ENCODE measurements at places on chromosomes 12 and 14.

DNA sequence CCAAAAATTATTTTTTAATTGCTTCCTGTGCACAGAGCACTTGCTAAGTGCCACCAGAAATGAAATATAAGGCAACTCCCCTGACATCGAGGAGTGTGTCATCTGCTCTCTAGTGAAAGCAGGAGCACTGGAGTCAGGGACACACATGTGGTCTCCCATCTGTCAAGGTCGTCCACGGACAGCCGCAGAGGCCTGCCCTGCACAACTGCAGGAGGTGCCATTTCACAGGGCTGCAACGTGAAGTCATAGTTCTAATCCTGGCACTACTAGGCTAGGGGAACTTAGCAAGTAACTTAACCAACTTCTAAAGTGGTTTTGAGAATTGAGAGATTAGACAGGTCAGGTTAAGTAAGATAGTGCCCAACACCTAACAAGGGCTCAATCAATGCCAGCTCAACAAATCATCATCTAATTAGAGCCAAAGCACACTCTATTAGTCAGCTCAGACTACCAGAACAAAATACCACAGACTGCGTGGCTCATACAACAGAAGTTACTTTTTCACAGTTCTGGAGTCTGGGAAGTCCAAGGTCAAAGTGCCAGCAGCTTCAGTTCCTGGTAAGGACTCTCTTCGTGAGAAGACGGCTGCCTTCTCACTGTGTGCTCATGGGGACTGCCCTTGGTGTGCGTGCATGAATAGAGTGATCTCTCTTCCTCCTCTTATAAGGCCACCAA, 30.7 kb downstream of the FOXN3 start:
- H3K27me3 ChIP-seq: no peaks in the 10 kb centered on the region
- no peak for DNase-seq
- no peak overlapping the region for H3K27ac ChIP-seq
- H3K4me1 ChIP-seq: no peaks in the 10 kb centered on the region
- no peaks in the 10 kb centered on the region for H3K36me3 ChIP-seq

DNA sequence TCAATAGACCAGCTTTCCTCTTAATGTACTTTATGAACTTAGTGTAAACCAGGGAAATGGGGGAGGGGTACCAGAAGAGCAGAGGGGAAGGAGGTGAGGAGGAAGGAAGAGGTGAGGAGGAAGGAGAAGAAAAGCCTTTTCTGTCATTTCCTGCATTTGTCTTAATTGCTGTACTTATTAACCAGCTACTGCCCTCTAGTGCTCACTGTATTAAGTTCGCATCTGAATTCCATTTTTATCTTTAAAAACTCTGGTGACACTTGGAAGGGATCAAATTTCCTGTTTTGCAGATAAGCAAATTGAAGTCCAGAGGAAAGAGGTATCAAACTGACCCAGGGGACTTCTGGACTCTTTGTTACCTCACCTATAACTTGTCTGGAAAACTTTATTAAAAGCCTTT, 22.2 kb downstream of the MANSC1 start:
- H3K27me3 ChIP-seq: no peaks in the 10 kb centered on the region
- DNase-seq: no peak
- no peaks in the 10 kb centered on the region for H3K36me3 ChIP-seq

GRCh38 chr12:106292339-106292738, 10.2 kb upstream of the TCP11L2 start:
- no peaks in the 10 kb centered on the region for H3K4me1 ChIP-seq
- no peaks in the 10 kb centered on the region for H3K36me3 ChIP-seq
- no peak for DNase-seq
- H3K27ac ChIP-seq: no peak overlapping the region

DNA sequence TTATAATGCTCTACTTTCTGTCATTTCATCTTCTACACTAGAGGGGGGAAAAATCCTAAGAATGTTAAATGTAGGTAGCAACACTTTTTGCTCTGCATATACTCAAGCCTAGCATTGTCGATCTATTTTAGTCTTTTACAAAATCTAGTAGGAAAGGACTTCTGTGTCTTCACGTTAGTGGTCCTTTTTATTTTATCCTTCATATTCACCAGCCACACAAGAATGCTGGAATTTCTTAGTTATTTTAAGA, 253.0 kb upstream of the FLRT2 start:
- no peaks in the 10 kb centered on the region for H3K27me3 ChIP-seq
- DNase-seq: no peak
- H3K4me1 ChIP-seq: no peaks in the 10 kb centered on the region
- H3K27ac ChIP-seq: no peak overlapping the region
- no peak overlapping the region for H3K4me3 ChIP-seq
- no peaks in the 10 kb centered on the region for H3K36me3 ChIP-seq

- H3K27me3 ChIP-seq: no peaks in the 10 kb centered on the region
- no peak for DNase-seq
- H3K36me3 ChIP-seq: peaks cover 5% of the 10 kb centered on the region
Measured at GRCh38 chr12:123941624-123942237, 30.9 kb downstream of the CCDC92 start.

GRCh38 chr12:99128246-99128802, 483.2 kb downstream of the APAF1 start:
- H3K27ac ChIP-seq: no peak overlapping the region
- no peak overlapping the region for H3K4me3 ChIP-seq
- no peaks in the 10 kb centered on the region for H3K4me1 ChIP-seq

- H3K27ac ChIP-seq: no peak overlapping the region
- no peaks in the 10 kb centered on the region for H3K27me3 ChIP-seq
- H3K36me3 ChIP-seq: no peaks in the 10 kb centered on the region
- no peak for DNase-seq
- no peak overlapping the region for H3K4me3 ChIP-seq
Measured at GRCh38 chr14:75214558-75214957, 38.1 kb upstream of the TMED10 start.

DNA sequence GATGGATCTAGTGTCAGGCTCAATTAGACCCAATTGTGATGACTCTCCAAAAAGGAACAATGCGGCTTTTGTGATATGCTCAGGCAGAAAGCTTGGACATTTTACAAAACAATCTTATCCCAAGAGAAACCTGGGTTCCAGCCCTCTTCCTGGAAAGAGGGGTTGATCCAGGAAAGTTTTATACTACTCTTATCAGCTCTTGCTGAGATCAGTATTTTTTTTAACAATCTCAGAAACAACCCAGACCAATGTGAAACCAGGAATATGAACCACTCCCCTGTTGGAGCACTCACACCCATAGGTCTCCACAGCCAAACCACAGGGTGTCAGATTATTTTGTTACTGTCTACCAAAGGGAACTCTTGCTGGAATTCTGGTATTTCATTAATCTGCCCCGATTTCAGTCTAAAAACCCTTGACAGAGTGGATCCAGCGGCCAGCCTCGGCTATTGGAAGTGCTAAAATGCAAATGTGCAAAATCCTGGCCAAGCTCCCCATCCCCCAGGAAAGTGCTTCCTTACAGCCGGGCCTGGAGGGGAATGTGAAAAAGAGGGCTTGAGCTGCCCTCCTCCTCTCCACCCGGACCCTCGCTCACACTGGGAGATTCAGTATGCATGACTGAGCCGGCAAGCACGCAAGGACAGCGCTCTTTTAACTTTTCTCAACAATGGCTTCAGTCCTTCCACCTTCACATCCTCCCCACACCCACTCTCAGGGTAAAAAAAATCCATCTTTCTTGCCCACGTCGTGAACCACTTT, 4.0 kb downstream of the FBXL14 start:
- no peak for DNase-seq
- H3K4me3 ChIP-seq: no peak overlapping the region
- peaks cover 29% of the 10 kb centered on the region for H3K4me1 ChIP-seq
- no peak overlapping the region for H3K27ac ChIP-seq
- H3K36me3 ChIP-seq: no peaks in the 10 kb centered on the region

DNA sequence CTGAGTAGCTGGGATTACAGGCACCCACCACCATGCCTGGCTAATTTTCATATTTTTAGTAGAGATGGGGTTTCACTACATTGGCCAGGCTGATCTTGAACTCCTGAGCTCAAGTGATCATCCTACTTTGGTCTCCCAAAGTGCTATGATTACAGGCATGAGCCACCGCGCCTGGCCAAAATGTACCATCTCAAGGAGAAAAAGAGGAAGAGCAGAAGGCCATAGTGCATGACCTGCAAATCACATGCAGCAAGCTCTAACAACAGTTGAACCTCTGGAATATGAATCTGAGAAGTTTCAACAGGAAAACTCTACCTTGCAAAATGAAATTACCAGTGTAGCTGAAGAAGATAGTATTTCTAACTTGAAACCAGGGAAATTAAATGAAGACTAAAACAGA, 17.1 kb upstream of the SERPINA1 start:
- no peak overlapping the region for H3K27ac ChIP-seq
- H3K36me3 ChIP-seq: no peaks in the 10 kb centered on the region
- H3K4me3 ChIP-seq: no peak overlapping the region
- DNase-seq: no peak
- no peaks in the 10 kb centered on the region for H3K27me3 ChIP-seq

GRCh38 chr12:78036874-78037273, 206.2 kb downstream of the NAV3 start:
- no peak overlapping the region for H3K4me3 ChIP-seq
- no peaks in the 10 kb centered on the region for H3K4me1 ChIP-seq
- DNase-seq: no peak
- H3K36me3 ChIP-seq: no peaks in the 10 kb centered on the region
- H3K27me3 ChIP-seq: no peaks in the 10 kb centered on the region
- no peak overlapping the region for H3K27ac ChIP-seq

DNA sequence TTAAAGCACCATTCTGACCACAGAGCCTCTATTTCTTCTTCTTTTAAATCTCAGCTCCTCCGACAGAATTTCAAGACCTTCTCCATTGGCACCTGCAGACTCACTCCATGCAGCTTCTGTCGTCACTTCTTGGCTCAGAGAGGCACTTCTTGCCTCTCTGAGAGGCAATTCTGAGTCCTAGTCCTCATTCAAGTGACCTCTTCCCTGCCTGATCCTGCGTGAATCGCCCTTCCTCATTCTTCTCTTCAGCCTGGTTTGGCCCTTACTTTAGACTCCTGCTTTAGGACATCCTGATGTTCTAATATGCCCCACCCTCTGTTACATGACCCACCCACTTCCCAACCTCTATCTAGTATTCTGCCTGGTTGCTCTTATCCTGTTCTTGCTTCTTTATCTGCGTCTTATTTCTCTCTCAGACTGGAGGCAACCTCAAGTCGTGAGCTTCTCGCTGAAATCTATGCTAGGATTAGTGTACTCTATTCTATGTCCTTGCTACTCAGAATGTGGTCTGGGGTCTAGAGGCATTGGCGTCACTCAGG, 55.6 kb upstream of the CISTR start:
- H3K36me3 ChIP-seq: no peaks in the 10 kb centered on the region
- no peak overlapping the region for H3K4me3 ChIP-seq
- no peak for DNase-seq
- H3K27me3 ChIP-seq: peaks cover 3% of the 10 kb centered on the region
- H3K27ac ChIP-seq: no peak overlapping the region

- H3K27me3 ChIP-seq: no peaks in the 10 kb centered on the region
- H3K27ac ChIP-seq: no peak overlapping the region
- H3K36me3 ChIP-seq: no peaks in the 10 kb centered on the region
Measured at GRCh38 chr12:109309381-109310246, 530 bp upstream of the FOXN4 start.

DNA sequence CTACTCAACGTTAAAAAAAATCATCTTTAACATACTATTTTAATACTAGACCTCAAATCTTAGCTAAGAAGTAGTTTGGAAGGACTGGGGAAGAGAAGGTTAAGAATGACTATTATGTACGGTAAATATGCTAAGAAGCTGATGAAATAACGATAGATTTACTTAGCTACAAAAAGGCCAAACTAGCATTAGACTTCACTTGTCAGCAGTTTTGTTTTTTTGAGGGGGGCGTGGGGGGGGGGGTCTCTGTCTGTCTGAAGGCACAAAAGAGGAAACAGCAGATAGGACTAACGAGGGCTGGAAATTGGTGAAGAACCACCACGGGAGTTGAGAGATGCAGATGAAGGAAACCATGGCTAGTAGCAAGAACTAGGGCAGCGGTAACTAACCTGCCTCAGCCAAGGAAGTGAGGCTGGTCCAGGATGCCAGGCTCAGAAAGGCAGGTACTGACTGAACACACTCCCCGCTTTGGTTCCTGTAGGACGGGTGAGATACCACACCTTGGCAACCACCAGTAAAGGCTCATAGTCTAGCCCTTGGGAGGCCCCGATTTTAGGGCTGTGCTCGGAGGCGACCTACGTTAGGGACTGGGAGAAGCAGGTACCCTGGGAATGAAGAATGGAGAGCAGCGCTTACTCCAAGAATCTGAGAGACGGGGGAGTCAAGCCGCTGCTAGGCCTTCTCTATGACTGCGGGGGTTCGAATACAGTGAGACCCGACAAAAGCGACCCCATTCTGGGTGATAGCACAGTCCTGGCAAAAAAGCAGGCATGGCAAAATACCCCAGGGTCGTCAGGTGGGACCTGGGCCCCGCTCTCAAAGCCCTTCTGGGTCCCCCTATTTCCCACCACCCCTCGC, 675 bp downstream of the NEDD8 start:
- H3K4me3 ChIP-seq: peak overlapping the region; percentile 71
- peaks cover 13% of the 10 kb centered on the region for H3K4me1 ChIP-seq
- no peaks in the 10 kb centered on the region for H3K27me3 ChIP-seq
- peaks cover 8% of the 10 kb centered on the region for H3K36me3 ChIP-seq
- no peak for DNase-seq

- no peak overlapping the region for H3K27ac ChIP-seq
- no peak overlapping the region for H3K4me3 ChIP-seq
- no peaks in the 10 kb centered on the region for H3K36me3 ChIP-seq
- no peak for DNase-seq
- H3K4me1 ChIP-seq: no peaks in the 10 kb centered on the region
- H3K27me3 ChIP-seq: no peaks in the 10 kb centered on the region
Measured at GRCh38 chr14:58107041-58107440, 45.0 kb downstream of the ARMH4 start.

- no peak for DNase-seq
- no peaks in the 10 kb centered on the region for H3K36me3 ChIP-seq
- H3K27ac ChIP-seq: no peak overlapping the region
- no peaks in the 10 kb centered on the region for H3K4me1 ChIP-seq
- no peak overlapping the region for H3K4me3 ChIP-seq
Measured at GRCh38 chr14:20197459-20197858, 6.8 kb downstream of the OR11G2 start.

DNA sequence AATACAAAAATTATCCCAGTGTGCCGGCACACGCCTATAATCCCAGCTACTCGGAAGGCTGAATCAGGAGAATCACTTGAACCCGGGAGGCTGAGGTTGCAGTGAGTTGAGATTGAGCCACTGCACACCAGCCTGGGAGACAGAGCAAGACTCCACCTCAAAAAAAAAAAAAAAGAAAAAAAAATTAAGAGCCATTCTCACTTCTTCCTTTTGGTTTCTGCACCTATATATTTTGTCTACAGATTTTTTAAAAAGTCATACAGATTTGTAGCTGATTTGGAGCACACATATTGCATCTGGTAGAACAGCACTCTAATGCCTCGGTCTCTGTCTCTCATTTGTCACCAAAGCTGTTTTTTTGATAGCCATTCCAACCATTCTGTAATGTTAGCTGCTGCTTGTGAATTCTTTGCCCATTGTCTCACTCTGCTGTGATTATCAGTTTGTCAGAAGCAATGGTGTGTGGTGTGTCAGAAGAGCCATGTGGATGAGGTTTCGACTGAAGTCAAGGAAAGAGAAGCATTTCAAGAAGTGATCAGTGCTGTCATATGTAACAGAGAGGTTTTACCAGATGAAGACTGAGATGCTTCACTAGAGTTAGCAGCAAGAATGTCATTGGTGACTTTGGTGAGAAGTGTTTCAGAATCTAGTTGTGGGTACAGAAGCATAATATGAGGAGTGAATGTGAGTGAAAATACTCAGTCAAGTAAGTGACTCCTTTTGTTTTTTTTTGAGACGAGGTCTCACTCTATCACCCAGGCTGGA, 8.7 kb upstream of the KTN1 start:
- DNase-seq: no peak
- no peaks in the 10 kb centered on the region for H3K27me3 ChIP-seq
- H3K4me1 ChIP-seq: no peaks in the 10 kb centered on the region
- H3K4me3 ChIP-seq: no peak overlapping the region
- no peak overlapping the region for H3K27ac ChIP-seq

All from pancreas (tissue), 10 donors.